ENCODE measurements at places on chromosomes 1 and 21. TPM values are rescaled to one million over a fixed set of nuclear protein-coding genes. Genes with fewer than 3 reads are reported as not detected.

Gene LY9
- total RNA-seq = 0.18 TPM

Gene KCNJ9
- not detected for total RNA-seq

Gene LIN28A
- total RNA-seq = not detected

Gene DMBX1
- total RNA-seq = 1.1 TPM

Measured in A549 treated with Mapracorat at 1 μM for 4 hours (cell line).